Subcutaneous preadipocyte (primary cell): ENCODE measurements at places on chromosomes 5 and 9. TPM values are rescaled to one million over a fixed set of nuclear protein-coding genes. Genes with fewer than 3 reads are reported as not detected.

Gene DBH
- not detected in 2 replicates for total RNA-seq

Gene LHX2
- total RNA-seq, result not detected in 2 replicates

Gene SYNPO
- total RNA-seq, result 0.98 and 1.5 TPM in 2 replicates

Gene CDH6
- total RNA-seq, result under 0.01 TPM in 1 of 2 replicates, not detected in the other

Gene PRUNE2
- total RNA-seq, result 37.3 and 68.7 TPM in 2 replicates

Gene ELOVL7
- total RNA-seq, result under 0.01 TPM in 2 replicates

Gene CTSV
- total RNA-seq, result 0.20 TPM in 1 of 2 replicates, not detected in the other

Gene RMRP
- 167,582 and 231,316 TPM in 2 replicates for total RNA-seq

Gene LCN9
- total RNA-seq, result not detected in 2 replicates

Gene EQTN
- not detected in 2 replicates for total RNA-seq

Gene NEURL1B
- 0.20 and 0.37 TPM in 2 replicates for total RNA-seq

Gene GNA14
- 0.20 and 0.73 TPM in 2 replicates for total RNA-seq

Gene TSLP
- total RNA-seq, result 4.1 and 5.1 TPM in 2 replicates

Gene RNF208
- total RNA-seq, result not detected in 2 replicates
